ENCODE measurements at places on chromosomes 6 and 20.
A peak's percentile ranks its signal among the peaks of the same experiment; 100 is the strongest.

- DNase-seq: no peak
These were observed 43.4 kb upstream of the MRGBP start for GRCh38 chr20:62752671-62753501.

GRCh38 chr6:37826993-37827392 is 7.5 kb downstream of the ZFAND3 start:
- DNase-seq: no peak

- no peak for DNase-seq
These were observed 251.1 kb downstream of the PHACTR1 start for GRCh38 chr6:12967686-12968085.

DNA sequence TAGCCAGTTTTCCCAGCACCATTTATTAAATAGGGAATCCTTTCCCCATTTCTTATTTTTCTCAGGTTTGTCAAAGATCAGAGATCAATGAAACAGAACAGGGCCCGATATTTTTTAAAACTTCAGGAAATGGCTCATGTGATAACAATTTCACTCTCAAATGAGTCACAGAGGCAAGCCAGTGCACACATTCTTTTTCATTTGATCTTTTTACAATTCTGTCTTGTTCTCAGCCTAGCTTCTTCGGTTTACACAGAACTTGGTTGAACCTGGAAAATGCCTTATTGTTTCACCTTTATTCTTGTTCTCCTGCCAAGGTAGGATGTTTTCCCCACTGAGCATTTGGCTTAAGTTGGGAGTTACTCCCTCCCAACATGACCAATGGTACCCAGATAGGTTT is 258.9 kb downstream of the COL12A1 start:
- peak; percentile 70 for DNase-seq
